ENCODE measurements at places on chromosomes 3 and 15. TPM values are rescaled to one million over a fixed set of nuclear protein-coding genes. Genes with fewer than 3 reads are reported as not detected.
A peak's percentile ranks its signal among the peaks of the same experiment; 100 is the strongest.

MUC20 gene
- 1.7 TPM for total RNA-seq

RLBP1 gene
- 6.6 TPM for total RNA-seq

- DNase-seq = no peak
Measured at GRCh38 chr15:22780267-22780666, 6.2 kb upstream of the NIPA1 start.

MCF2L2 gene
- total RNA-seq = 0.31 TPM

DNA sequence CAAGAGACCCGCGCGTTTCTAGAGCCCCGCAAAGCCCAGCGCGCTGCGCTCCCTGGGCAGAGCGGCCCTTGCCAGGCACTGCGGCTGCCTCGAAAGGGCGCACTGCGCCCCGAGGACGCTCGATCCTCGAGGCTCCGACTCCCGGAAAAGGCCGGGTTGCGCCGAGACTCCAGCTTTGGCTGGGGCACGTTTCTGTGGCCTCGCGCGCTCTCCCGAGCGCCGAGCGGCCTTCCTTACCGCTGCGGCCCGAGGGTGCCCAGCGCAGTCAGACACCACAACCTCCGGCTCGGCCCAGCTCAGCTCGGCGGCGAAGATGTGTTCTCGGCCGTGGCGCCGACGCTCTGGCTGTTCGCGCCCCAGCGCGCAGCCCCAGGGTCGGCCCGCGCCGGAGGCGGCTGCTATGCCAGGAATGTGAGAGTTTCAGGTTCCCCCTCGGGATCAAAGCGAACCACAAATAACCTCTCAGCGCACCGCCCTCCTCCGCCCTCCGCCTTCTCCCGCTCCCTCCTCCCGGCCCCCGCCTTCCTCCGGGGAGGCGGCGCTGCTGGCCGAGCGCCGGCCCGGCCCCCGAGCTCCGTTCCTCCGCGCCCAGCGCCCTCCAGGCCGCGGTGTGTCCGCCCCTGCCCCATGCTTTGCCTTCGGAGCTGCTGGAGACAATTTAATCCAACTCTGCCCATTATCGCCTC lies at the start of gene AMOTL2:
TSS of gene AMOTL2 (minus strand) at position 343 of the 686 bp plus-strand sequence. CDS start 3,014 bp downstream, outside the sequence.
- peak; percentile 81 for DNase-seq

GRCh38 chr3:23865595-23866396 lies 51.0 kb downstream of the NKIRAS1 start:
- peak; percentile 32 for DNase-seq

CD96 gene
- not detected for total RNA-seq

DNA sequence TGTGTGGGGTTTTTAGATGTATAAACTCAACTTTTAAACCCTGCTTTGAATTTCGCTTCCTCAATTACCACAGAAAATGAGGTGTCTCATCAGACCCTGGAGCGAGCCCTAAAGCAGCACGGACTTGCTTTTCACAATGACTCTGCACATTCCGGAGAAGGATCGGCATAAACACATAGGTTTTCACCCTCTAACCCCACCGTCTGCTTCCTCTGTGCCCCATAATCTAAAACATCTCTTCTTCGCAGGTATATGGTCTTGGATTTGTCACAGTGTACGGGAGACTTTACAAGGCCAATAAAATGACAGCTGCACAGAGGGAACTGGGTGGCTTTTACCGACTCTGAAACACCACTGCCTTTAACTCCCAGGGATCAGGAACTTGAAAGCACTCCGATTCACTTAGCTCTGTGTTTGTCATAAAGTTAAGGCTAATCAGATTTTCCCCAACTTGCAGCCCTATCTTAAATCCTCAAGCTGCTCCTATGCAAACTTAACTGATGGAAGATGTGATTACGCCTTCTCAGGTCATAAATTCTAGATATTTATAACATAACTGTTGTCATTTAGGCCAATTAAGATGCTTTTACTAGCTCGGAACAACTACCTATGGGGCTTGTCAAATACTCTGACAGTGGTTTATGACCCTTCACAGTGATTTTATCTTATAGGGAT lies 133.4 kb upstream of the WNT5A start:
- DNase-seq = no peak

- no peak for DNase-seq
Measured at GRCh38 chr15:80267658-80268057, 15.6 kb upstream of the CTXND1 start.

P2RY14 gene
- not detected for total RNA-seq

- DNase-seq = no peak
Measured at GRCh38 chr15:85277847-85278370, 102.5 kb upstream of the AKAP13 start.

- no peak for DNase-seq
Measured at GRCh38 chr3:19901337-19901736, 32.7 kb downstream of the EFHB start.

TMEM39A gene
- 26.6 TPM for total RNA-seq

All from G401 (cell line).